ENCODE measurements at places on chromosomes 4 and X.

- no peak for DNase-seq
Measured at GRCh38 chr4:27326991-27327390, 466.4 kb downstream of the STIM2 start.

- no peak for DNase-seq
Measured at GRCh38 chrX:30865015-30865414, 24.0 kb downstream of the TAB3 start.

- no peak for DNase-seq
Measured at GRCh38 chrX:74506317-74507115, 85.2 kb downstream of the SLC16A2 start.

- DNase-seq = no peak
Measured at GRCh38 chr4:118843237-118843636, 7.3 kb upstream of the SEC24D start.

DNA sequence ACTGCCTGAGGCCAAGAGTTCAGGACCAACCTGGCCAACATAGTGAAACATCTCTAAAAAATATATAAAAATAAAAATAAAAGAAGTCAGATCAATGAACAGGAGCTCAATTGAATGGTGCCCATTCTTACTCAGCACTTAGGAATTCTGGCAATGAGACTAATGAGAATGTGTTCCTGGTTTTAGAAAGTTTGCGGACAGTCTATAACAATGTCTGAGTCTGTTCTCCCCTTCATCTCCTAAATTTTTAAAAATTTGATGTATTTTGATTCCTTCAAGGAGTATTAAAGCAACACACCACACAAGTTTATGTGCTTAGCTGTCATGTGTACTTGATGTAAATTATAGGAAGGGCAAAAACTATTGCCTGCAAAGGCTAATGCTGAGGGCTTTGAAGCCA, 30.6 kb upstream of the KCNIP4 start:
- DNase-seq = no peak

GRCh38 chr4:4675641-4676040, 133.8 kb upstream of the STX18 start:
- DNase-seq = no peak

- DNase-seq = no peak
Measured at GRCh38 chr4:83387476-83388312, 53.0 kb upstream of the HPSE start.

DNA sequence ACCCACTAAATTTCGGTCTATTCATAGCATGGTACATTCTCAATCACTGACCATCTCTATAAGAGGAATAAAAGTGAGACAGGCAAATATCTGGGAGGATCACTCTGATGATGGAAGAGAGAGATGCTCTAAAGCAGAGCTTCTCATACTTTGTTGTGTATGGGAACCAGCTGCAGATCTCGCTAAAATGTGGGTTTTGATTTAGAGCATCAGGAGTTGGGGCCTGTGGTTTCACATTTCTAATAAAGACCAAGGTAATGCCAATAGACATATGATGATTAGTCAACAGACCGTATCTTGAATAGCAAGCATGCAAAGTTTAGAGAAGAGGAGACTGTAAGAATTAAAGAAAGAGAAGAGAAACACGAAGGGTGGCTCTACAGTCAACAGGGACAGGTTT, 107.4 kb upstream of the FTHL17 start:
- no peak for DNase-seq

Data from activated naive CD4-positive, alpha-beta T cell treated with Interleukin-2 at 50 U/mL for 16 hours (primary cell).